ENCODE measurements at places on chromosomes 2 and 18.

DNA sequence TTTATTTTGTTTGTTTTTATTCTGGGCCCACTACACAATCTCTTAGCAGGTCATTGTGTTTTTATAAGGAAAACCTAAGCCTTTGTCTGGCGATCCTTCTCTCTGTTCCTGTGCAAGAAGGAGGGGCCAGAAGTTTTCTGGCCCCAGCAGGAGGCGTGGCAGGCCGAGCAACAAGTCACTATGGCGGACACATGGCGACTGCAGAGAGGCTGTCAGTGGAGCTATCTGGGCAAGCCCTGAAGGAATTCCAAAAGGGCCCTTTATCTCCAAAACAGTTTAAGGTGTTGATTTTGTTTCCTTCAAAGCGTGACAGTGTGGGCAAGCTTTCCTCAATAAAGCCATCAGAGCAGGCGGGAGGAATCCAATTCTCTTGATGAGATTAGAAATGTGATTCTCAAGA, 118.8 kb upstream of the CTAGE1 start:
- DNase-seq = no peak

- no peak for DNase-seq
Measured at GRCh38 chr2:216922175-216922780, 62.4 kb upstream of the TNP1 start.

DNA sequence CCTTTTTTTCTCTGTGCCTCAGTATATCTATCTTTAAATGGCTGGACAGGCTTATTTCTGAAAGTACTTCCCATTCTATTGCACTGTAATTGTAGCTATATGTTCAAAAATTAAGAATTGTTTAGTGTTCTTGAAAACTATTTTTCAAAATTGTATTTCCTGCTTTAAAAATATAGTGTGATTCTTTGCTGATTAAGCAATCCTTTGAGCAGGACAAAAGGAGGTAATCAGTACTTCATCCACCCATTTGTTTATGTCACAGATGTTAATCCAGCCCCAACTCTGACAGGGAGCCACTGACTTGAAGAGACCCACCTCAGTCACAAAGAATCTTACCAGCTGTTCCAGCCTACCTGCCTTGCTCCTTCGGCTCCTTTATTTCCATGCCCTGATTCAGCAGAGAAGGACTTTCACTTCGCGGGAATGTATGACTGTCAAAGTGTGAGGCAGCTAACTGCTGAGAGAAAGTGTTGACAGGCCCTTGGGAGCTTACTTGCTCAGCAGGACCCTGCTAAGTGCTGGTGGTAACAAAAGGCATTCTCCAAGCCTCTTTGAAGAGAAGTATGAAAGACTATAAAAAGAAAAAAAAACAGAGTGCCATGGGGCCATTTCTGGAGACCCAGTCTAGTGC, 393.3 kb upstream of the CYRIA start:
- DNase-seq = no peak

- DNase-seq = no peak
Measured at GRCh38 chr2:10977621-10978020, 65.9 kb downstream of the KCNF1 start.

GRCh38 chr2:62801110-62801509, 95.6 kb downstream of the EHBP1 start:
- no peak for DNase-seq

DNA sequence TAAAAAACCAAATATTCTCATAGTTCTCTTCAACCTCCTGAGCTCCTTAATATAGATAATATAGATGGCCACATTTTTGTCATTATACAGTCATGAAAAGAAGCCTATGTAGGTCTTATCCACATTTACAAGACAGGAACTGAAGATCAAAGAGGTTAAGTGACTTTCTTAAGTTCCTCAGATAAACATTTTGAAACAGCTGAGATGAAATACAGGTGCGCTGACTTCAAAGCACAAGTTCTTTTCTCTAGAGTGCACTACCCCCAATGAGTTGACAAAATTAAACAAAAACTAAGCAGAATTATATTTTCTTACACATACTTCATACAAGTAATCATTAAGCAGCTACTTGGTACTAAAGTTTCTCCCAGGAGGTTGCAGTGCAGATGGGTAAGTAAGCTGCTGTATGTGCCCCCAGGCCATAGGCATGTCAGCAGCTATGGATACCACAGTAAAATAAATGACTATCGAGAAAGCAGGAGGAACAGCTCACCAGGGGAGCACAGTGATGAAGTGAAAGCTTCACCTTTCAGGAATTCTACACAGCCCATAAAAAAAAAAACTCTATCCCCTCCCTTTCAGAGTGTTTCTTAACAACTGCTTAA, 199.8 kb downstream of the DPP10 start:
- no peak for DNase-seq

- DNase-seq = no peak
Measured at GRCh38 chr2:212626371-212626918, 87.8 kb upstream of the ERBB4 start.

DNA sequence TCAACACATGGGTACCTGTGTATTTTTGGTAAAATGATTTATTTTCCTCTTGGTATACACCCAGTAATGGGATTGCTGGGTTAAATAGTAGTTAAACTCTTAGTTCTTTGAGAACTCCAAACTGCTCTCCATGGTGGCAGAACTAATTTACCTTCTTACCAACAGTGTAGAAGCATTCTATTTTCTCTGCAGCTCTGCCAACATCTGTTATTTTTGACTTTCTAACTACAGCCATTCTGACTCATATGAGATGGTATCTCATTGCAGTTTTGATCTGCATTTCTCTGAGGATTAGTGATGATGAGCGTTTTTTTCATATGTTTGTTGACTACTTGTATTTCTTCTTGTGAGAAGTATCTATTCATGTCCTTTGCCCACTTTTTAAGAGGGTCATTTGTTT, 180.6 kb downstream of the FSIP2 start:
- no peak for DNase-seq

Measured in omental fat pad (tissue), 4 donors.